Choroid plexus epithelial cell (primary cell): ENCODE measurements at places on chromosomes 6 and 20.

GRCh38 chr6:13892017-13892645, 32.6 kb upstream of the RNF182 start:
- DNase-seq: no peak

- DNase-seq: peak; percentile 6
Measured at GRCh38 chr6:72861935-72862432, 240.1 kb downstream of the KCNQ5 start.

DNA sequence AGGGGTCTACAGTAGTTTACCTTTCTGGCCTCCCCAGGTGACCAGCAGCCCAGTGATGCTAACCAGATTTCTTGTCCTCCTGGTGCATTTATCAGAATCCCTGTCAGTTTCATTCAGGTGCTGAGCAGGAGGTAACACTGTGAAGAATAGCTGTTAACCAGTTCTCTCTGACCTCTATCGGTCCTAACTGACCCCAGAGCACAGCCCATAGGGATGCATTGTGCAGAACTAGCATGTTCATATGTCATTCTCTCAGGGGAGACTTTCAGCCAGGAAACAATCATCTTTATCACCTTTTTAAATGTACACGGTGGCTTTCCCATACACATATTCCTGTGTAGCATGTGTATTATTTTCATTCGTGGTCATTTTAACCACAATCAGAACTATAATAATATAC, 49.9 kb downstream of the CNR1 start:
- DNase-seq: no peak

DNA sequence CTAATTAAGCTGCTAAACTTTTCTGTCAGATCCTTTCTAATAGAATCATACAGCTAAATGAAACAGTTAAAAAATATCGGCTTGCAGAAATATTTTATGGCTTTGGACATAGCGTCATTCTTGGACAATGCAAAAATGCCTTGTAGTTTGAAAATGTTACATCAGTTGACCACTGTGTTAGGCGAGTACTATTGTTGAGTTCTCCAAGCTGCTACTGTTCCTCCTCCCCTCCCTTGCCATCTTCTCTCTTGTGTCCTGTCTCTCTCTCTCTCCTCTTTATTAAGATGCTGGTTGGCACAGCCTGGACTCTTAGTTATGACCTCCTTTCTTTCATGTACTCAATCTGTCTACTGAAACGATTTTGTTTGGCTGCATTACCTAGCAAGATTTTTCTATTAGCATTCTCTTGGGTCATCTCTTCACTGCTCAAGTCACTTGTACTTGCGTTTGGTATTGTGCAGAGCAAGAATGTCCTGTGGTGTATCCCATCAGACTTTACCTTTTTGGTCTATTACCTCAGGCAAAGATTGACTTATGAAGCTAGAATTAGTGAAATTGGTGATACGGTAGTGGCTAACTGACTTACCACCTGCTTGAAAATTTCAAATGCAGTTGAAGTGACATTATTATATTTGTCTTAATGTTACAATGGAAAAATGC, 127.9 kb downstream of the FARS2 start:
- DNase-seq: no peak

GRCh38 chr6:137738931-137739504, 128.0 kb upstream of the TNFAIP3 start:
- peak; percentile 38 for DNase-seq

DNA sequence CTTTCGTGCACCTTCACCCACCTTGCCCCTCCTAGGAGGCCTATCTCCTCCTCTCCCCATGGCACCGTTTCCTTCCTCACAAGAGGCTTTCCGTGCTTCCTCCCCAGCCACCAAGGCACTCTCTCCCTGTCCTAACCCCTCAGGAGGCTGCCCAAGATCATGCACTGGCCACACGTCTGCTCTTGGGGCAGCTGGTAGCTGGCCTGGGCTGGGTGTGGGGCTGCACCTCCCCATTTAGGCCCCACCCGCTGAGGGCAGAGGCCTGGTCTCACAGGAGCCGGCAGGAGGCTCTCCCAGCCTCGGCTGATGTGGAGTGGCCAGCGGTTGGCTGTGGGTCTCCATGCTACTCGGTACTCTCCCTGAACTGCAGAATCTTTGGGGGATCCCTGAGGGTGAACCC, 13.6 kb downstream of the NOL4L start:
- DNase-seq: no peak

- no peak for DNase-seq
Measured at GRCh38 chr20:52852714-52853113, 119.4 kb upstream of the TSHZ2 start.

DNA sequence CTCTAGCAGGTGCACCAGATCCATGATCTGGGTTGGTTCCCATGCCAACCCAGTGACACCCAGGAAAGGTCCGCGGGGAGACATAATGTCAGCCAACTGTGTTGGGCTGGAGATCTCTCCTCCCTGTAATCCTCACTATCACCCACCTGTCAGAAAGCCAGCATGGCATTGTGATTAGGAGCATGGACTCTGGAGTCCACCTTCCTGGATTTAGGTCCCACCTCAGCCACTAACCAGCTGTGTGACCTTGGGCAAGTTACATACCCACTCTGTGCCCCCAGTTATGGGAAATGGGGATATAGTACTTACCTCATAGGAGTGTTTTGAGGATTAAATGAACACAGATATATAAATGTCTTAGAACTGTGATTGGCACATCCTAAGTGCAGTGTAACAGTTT, 97.9 kb downstream of the ZDHHC14 start:
- no peak for DNase-seq

DNA sequence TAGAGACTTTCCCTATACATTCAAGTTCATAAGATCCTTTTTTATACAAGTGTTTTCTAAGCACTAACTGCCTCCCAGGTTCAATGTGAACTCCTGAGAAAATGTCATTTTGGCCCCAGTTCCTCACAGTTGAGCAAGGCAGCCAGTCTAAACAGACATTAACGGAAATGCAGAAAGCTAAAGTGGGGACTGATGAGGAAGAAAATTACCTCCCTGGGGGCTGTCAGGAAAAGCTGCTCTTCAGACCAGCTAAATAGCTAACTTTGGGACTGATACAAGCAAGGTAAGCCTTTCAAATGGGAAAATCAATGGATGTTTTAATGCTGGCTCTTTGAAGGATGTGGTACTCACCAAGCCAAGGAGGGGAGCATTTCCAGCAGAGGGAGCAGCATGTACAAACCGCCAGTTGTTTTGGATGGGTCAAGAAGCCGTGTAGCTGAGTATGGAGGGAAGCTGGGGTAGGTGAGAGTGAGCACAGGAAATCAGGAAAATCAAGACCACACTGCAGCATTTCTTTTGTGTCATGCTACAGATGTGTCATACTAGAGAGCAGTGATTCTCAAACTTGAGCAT, 180.8 kb upstream of the CHD6 start:
- DNase-seq: no peak

GRCh38 chr20:497979-498378, 35.6 kb upstream of the TBC1D20 start:
- DNase-seq: no peak

GRCh38 chr20:21505161-21505809, 8.6 kb downstream of the NKX2-2 start:
- peak; percentile 55 for DNase-seq

DNA sequence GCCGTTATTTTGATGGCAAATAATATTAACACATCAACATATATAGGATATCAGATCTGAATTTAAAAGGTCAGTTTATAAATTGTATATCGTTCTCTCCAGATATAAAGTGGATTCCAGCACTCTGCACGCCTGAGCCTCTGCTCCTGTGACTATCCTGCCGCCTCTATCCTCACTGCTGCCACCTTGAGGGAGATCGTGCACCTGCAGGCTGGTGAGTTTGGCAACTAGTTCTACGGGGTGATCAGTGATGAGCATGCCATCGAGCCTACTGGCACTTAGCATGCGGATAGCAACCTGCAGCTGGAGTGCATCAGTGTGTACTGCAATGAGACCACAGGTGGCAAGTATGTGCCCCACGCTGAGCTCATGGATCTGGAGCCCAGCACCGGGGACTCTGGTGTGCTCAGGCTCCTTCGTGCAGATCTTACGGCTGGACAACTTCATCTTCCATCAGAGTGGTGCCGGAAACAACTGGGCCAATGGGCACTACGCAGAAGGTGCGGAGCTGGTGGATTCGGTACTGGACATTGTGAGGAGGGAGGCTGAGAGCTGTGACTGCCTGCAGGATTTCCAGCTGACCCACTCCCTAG, 84.9 kb downstream of the FBXO5 start:
- DNase-seq: peak; percentile 71

GRCh38 chr6:108581932-108582475, 21.3 kb downstream of the FOXO3 start:
- DNase-seq: peak; percentile 62

- DNase-seq: no peak
Measured at GRCh38 chr6:149217466-149217888, 100.0 kb upstream of the TAB2 start.

GRCh38 chr6:117591405-117591804, 10.9 kb downstream of the GOPC start:
- peak; percentile 41 for DNase-seq

DNA sequence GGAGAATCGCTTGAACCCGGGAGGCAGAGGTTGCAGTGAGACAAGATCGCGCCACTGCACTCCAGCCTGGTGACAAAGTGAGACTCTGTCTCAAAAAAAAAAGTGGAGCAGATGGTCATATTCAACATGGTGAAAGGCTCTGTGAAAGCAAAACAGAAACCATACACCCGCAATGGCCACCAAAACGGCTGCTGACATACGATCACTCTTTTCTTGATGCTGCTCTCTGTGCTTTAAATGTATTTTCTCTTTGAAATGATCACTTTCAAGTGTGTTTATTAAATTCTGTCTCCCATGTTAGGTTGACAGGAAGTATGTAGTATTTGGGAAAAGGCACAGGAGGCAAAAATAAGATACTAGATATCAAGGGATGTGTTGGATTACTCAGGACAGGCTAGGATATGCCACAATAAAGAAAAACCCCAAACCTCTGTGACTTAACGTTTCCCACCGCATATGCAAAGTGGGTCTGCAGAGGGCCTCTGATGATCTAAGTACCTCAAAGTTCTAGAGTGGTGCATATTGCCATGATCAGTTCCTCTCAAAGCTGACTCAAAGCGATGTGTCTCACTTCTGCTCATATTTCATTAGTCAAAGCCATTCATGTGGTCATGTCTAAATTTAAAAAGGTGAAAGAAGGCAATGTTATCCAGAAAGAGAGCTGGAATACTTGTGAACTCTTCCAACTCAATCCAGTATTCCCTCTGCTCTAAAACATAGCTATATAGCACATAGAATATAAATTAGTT, 155.1 kb upstream of the SOX4 start:
- DNase-seq: no peak

- DNase-seq: no peak
Measured at GRCh38 chr20:54048481-54048880, 21.9 kb downstream of the BCAS1 start.

GRCh38 chr6:117483004-117483644, 650 bp downstream of the DCBLD1 start:
- peak; percentile 55 for DNase-seq

DNA sequence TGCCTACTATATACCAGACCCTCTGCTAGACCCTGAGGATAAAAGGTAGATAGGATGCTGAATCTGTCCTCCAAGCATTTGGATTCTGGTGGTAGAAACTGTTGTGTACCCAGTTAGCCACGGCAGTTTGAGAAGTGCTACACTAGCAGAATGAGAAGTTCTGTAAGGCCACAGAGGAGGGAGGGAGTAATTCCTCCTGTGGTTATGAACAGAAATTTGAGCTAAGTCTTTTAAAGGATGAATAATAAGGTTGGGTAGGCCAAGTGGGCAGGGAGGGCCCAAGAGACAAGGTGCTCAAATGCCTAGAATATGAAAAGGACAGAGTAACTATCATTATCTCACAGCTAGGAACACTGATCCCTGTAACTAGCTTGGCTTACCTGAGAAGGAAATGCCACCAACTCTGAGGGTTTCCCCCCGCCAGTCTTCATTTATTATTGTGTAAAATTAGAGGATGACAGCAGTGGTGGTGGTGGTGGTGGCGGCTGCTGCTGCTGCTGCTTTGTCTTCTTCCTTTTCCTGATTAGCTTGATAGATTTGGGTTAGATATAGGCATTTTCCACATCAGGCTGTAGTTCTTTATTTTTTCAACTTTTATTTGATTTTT, 243.3 kb downstream of the PRL start:
- DNase-seq: no peak

DNA sequence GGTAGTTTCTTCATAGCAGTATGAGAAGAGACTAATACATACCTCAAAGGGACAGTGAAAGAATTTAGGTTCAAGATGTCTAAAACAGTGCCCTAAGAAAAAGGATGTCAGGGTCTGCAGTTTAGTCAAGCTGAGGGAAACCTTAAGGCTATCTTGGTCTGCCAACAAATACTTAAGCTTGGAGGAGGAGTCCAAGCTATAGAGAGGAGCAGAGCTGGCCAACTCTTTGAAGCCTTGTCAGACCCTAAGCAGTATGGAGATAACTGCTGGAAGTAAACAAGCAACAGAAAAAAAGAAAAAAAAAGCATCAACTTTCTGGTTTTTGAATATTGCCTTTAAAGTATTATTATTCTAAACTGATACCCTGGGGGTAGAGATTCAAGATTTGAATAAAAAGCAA, 1518.1 kb downstream of the GRIK2 start:
- DNase-seq: no peak

GRCh38 chr6:148971031-148971927, 224.4 kb downstream of the UST start:
- DNase-seq: peak; percentile 28

DNA sequence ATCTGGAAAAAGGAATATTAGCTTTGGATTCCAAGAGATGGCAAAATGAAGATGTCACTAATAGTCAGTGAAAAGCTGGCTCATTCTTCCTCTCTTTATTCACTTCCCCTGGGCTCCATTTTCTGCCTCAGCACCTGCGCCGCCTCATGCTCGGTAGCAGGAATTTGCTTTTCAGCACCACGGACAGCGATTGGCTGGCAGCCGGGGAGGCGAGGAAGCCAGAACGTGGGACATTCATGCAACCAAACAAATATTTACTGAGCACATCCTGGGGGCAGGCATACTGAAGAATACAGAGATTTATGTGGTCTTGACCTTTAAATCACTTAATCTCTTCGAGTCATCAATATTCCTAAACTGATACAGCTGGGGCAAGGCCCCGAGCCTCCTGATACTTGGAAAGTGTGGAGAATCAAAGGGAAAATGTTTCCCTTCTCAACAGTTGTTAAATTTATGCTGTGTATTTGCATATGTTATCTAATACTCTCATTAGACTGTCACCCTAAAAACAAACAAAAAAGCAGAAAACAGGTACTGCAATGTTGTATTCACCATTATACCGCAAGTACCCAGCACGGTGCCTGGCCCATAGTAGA, 12.1 kb upstream of the PDYN start:
- peak; percentile 67 for DNase-seq

GRCh38 chr20:58244517-58245030, 16.1 kb upstream of the ANKRD60 start:
- no peak for DNase-seq
